Omental fat pad (tissue), 4 donors: ENCODE measurements at places on chromosomes 1 and 21.

DNA sequence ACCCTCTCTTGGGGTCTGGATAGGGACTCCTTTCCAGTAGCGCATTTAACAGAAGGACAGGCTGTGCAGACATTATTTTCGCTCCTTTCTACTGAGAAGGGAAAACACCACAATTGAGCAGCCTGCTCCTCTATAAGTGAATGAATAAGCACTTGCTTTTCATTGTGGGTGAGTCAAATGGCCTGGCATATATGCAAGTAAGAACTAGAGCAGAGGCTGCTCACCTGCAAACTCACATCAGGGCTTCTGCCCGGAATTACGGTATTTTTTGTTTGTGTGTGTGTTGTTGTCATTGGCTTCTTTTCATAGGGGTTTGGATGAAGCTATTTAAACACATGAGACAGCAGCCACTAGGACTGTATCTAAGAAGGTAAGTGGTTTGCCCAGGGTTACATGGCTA lies 200.1 kb upstream of the CAMK1G start:
- no peak for DNase-seq

DNA sequence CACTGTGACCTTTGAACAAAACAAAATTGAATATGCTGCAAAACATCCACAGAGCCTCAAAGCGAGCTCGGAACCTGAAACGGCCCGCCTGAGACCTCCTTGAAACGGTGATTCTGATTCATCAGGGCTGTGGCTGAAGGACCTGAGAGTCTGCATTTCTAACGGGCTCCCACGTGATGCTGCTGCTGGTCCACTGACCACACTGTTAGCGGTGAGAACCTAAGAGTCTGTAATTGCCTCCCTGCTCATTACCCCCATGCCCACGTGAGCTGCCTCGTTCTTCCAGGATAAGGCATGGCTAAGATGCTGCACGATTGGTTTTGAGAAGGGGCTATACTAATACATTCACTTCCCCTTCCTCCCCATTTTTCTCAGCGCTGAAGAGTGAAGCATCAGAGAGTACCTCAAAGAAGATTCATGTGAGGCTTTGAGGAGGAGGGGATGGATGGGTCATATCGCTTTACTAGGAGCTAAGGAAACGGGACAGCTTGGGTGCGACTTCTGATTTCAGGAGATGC lies 9.7 kb downstream of the TLR5 start:
- DNase-seq: no peak

- no peak for DNase-seq
These were observed 91.2 kb upstream of the KCNJ15 start for GRCh38 chr21:38165466-38166172.

DNA sequence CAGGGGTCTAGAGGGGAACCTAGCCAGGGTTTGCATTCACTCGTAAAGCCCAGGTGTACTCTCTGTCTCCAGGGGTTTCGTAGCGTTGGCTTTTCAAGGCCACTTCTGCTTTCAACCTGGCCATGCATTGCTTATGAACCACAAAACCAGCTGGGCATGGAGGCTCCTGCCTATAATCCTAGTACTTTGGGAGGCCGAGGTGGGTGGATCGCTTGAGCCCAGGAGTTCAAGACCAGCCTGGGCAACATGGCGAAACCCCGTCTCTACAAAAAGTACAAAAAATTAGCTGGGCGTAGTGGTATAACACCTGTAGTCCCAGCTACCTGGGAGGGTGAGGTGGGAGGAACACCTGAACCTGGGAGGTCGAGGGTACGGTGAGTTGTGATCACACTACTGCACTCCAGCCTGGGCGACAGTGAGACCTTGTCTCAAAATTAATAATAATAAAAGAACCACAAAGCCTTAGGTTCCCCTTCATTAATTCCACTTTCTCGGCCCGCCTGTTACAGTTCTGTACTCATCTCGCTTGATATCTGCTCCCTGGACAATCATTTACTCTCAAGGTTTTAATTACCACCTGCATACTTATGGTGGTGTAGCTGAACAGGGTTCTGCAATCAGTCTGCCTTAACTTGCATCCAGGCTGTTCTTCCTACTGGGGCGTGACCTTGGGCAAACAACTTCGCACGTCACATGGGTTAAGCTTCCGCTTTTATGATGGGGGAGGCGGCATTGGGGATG lies 6.1 kb downstream of the SLC16A4 start:
- no peak for DNase-seq

- no peak for DNase-seq
These were observed 44.2 kb downstream of the TMEM53 start for GRCh38 chr1:44630116-44630515.
